ENCODE measurements at places on chromosomes 7 and 10.

DNA sequence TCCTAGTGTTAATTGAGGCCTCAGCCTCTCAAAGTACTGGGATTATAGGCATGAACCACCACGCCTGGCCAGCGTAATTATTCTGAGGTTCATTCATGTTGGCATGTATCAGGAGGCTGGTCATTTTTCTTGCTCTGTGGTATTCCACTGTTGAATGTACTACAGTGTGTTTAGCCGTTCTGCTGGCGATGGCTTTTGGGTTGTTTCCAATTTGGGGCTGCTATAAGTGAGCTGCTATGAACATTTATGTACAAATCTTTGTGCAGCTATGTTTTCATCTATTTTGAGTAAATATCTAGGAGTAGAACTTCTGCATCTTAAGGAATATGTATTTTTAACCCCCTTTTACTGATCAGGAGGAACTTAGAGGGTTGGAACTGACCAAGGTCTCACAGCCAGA, 145.8 kb downstream of the AUTS2 start:
- no peak for DNase-seq

- DNase-seq, result no peak
Observed at GRCh38 chr10:16848562-16849154, 31.4 kb upstream of the RSU1 start.

- DNase-seq, result no peak
Observed at GRCh38 chr10:133481086-133481643, 27.4 kb downstream of the SCART1 start.

DNA sequence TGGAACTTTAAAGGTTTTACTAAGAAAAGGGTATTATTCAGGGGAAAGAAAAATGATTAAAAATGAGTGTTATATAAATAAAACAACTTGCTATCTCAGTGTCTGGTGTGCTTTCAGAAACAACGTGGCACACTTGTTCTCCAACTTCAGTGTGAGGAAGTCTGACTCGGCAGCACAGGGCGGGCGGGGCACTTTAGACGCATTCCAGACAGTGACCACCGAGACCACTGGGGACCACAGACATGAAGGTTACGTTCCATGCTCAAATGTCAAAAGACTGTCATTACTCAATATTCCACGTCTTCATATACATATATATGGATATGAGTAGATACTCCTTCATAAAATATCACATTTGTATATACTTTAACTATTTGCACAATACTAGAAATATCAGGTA, 87.0 kb downstream of the LARP4B start:
- no peak for DNase-seq

DNA sequence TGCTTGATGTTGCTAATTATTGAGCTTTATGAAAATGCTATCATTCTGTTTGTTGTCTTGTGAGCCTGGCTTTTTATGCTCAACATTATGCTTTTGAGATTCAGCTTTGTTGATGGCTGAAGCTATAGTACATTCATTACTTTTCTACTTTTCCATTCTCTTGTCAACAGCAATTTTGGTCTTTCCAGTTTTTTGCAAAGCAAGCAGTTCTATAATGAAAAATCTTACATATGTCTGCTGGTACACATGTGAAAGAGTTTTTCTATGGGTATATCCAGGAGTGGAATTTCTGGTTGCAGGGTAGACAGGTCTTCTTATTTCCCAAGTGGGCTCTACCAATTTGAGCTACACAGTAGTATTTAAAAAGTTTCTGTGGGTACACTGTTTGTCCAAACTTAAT, 36.8 kb downstream of the SLC35B4 start:
- no peak for DNase-seq

Measured in cardiac muscle cell (in vitro differentiated cells and primary cell).